CD4-positive, alpha-beta memory T cell (primary cell): ENCODE measurements at places on chromosomes 5 and 9. TPM values are rescaled to one million over a fixed set of nuclear protein-coding genes. Genes with fewer than 3 reads are reported as not detected.

DNA sequence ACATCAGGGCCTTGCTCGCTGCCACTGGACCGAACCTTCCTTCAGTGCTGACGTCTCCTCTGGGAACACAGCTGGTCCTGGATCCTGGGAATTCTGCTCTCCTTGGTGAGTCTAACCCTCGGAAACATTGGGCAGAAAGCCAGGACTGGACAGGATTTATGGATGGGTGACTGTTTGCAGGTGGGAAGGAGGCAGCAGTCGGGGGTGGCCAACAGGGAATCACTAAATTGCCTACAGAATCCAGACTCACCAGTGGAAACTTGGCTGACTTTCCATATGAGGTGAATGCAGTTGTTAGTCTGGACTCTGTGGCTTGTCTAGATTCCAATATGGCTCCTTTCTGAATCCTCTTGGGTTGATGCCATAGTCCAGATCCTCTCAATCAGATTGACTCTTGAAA lies 203.1 kb downstream of the SAXO1 start:
- no peaks in the 10 kb centered on the region for H3K36me3 ChIP-seq
- H3K27ac ChIP-seq = no peak overlapping the region
- H3K4me1 ChIP-seq = peaks cover 8% of the 10 kb centered on the region
- no peak overlapping the region for H3K4me3 ChIP-seq

DNA sequence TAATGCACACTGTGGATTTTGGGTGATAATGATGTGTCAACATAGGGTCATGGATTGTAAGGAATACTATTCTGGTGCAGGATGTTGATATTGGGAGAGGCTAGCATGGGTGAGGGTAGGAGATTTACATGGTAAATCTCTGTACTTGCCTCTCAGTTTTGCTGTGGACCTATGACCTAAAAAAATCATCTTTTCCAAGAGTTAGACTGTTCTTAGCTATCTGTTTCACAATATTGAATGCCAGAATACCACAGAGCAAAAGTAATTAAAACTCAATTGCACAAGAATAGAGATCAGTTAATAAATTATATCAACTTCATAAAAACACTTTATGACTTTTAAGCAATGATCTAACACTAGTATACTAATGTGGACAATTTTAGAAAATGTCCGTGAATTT lies 651.6 kb downstream of the HTR1A start:
- DNase-seq = no peak
- H3K27ac ChIP-seq = no peak overlapping the region
- H3K27me3 ChIP-seq = no peaks in the 10 kb centered on the region
- no peak overlapping the region for H3K4me3 ChIP-seq
- H3K4me1 ChIP-seq = no peaks in the 10 kb centered on the region
- no peaks in the 10 kb centered on the region for H3K36me3 ChIP-seq

- H3K4me1 ChIP-seq = no peaks in the 10 kb centered on the region
- peaks cover 39% of the 10 kb centered on the region for H3K36me3 ChIP-seq
- no peaks in the 10 kb centered on the region for H3K27me3 ChIP-seq
- DNase-seq = no peak
- no peak overlapping the region for H3K4me3 ChIP-seq
- H3K27ac ChIP-seq = no peak overlapping the region
Measured at GRCh38 chr9:89362647-89363310, 44.5 kb downstream of the SECISBP2 start.

- H3K27ac ChIP-seq = no peak overlapping the region
- DNase-seq = no peak
- no peaks in the 10 kb centered on the region for H3K36me3 ChIP-seq
Measured at GRCh38 chr9:90025816-90026215, 421.0 kb downstream of the GADD45G start.

GRCh38 chr5:135578305-135578684 lies 496 bp downstream of the CXCL14 start:
- H3K36me3 ChIP-seq = no peaks in the 10 kb centered on the region
- H3K4me1 ChIP-seq = no peaks in the 10 kb centered on the region
- no peak for DNase-seq
- no peak overlapping the region for H3K27ac ChIP-seq

Gene LHX6
- not detected for total RNA-seq

Gene PCDHGA1
- total RNA-seq = 0.78 TPM

Gene OTP
- not detected for total RNA-seq

Gene PDE6A
- not detected for total RNA-seq

Gene DMRTA1
- total RNA-seq = not detected

Gene ZNF300
- total RNA-seq = 1.0 TPM

Gene SLC9A3
- 2.8 TPM for total RNA-seq
